ENCODE measurements at places on chromosomes 4 and X.

- H3K4me3 ChIP-seq = no peak overlapping the region
- peaks cover 49% of the 10 kb centered on the region for H3K4me1 ChIP-seq
- peak; percentile 42 for DNase-seq
- H3K36me3 ChIP-seq = no peaks in the 10 kb centered on the region
These were observed 6.0 kb upstream of the SH3TC1 start for GRCh38 chr4:8192748-8193738.

- no peaks in the 10 kb centered on the region for H3K4me1 ChIP-seq
- H3K27me3 ChIP-seq = no peaks in the 10 kb centered on the region
- H3K36me3 ChIP-seq = no peaks in the 10 kb centered on the region
- H3K27ac ChIP-seq = no peak overlapping the region
- no peak overlapping the region for H3K4me3 ChIP-seq
These were observed 52.6 kb downstream of the CPZ start for GRCh38 chr4:8644966-8645752.

- H3K27me3 ChIP-seq = no peaks in the 10 kb centered on the region
- DNase-seq = no peak
- H3K36me3 ChIP-seq = no peaks in the 10 kb centered on the region
These were observed 35.8 kb downstream of the MEPE start for GRCh38 chr4:87868522-87868921.

- no peak overlapping the region for H3K4me3 ChIP-seq
- H3K27me3 ChIP-seq = no peaks in the 10 kb centered on the region
- peaks cover 23% of the 10 kb centered on the region for H3K4me1 ChIP-seq
- no peak overlapping the region for H3K27ac ChIP-seq
- no peaks in the 10 kb centered on the region for H3K36me3 ChIP-seq
- DNase-seq = no peak
These were observed 89.7 kb downstream of the ARHGAP10 start for GRCh38 chr4:147821555-147821954.

GRCh38 chr4:186029571-186030398, 39.2 kb upstream of the TLR3 start:
- no peak overlapping the region for H3K27ac ChIP-seq
- no peak overlapping the region for H3K4me3 ChIP-seq
- no peaks in the 10 kb centered on the region for H3K4me1 ChIP-seq
- H3K27me3 ChIP-seq = no peaks in the 10 kb centered on the region
- no peaks in the 10 kb centered on the region for H3K36me3 ChIP-seq

DNA sequence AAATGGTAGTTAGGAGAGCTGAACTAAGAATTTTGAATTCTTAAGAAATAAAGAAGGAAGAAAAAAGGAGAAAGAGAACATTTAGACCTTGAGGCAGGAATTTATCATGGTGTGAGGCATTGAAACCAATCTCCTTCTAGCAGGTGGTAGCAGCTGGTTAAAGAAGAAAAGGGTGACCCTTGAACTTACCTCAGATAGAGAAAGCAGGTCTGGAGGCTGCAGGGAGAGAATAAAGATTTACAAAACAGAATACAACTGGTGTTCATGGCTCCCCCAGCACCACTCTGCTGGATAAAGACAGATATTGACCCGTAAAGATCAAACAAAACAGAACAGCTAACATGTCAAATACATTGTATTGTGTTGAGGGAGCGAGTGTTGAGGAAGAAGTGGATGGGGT, 56.0 kb downstream of the NCAPG start:
- no peak overlapping the region for H3K4me3 ChIP-seq
- H3K27me3 ChIP-seq = no peaks in the 10 kb centered on the region
- peaks cover 3% of the 10 kb centered on the region for H3K36me3 ChIP-seq
- H3K4me1 ChIP-seq = no peaks in the 10 kb centered on the region

GRCh38 chrX:108001218-108001814, 19.1 kb upstream of the TEX13B start:
- H3K4me1 ChIP-seq = no peaks in the 10 kb centered on the region
- no peaks in the 10 kb centered on the region for H3K36me3 ChIP-seq
- no peak overlapping the region for H3K4me3 ChIP-seq

DNA sequence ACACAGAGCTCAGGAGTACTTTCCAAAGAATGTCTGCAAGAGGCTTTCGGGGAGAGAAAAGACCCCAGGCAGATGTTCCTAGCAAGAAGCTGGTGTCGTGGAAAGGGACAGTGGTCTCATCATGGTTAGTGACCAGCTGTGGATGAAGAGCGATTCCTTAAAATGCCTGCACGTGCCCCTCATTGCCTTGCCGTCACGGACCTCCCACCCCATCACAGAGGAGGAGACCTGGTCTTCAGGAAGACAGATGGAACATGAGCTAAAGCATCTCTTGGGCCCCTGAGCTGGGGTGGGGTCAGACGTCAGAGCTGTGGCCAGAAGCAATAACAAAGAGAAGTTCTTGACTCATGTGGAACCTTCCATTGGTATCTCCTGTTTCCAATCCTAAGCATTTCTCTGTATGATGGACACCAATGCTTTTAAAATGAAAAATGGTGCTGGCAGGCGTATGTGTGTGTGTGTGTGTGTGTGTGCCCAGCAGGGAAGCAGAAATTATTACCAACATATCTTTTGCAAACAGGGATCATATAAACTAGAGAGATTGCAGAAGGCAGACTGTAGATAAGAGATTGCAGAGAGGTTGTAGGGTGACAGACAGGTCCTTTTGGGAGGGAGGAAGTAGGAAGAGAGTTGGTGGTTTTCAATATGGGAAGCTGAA, 25.2 kb upstream of the ASMTL start:
- H3K4me3 ChIP-seq = no peak overlapping the region
- peaks cover 34% of the 10 kb centered on the region for H3K4me1 ChIP-seq
- no peaks in the 10 kb centered on the region for H3K27me3 ChIP-seq

DNA sequence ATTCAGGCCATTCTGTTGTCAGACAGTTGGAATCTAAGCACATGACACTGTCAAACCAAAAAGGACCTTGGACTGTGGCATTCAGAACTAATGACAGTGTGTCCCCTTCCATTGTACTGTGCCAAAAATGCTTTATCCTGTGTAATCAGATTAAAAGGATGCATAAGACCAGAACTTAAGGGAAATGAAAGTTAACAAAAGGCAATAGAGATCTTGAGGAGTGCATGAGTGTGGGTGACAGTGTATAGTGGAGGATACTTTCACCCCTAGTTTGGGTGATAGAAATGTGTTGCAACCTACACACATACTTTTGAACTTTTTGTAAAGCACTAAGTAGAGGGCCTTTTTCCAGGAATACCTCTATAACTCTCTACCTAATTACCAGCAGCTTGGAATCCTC, 4.5 kb downstream of the CYSLTR1 start:
- H3K27me3 ChIP-seq = no peaks in the 10 kb centered on the region
- peak overlapping the region; percentile 37 for H3K27ac ChIP-seq
- no peaks in the 10 kb centered on the region for H3K36me3 ChIP-seq
- DNase-seq = no peak

- peaks cover 6% of the 10 kb centered on the region for H3K4me1 ChIP-seq
- H3K4me3 ChIP-seq = no peak overlapping the region
- DNase-seq = peak; percentile 68
- H3K27me3 ChIP-seq = no peaks in the 10 kb centered on the region
- H3K36me3 ChIP-seq = no peaks in the 10 kb centered on the region
These were observed 128.2 kb downstream of the C4orf51 start for GRCh38 chr4:145808021-145808650.

DNA sequence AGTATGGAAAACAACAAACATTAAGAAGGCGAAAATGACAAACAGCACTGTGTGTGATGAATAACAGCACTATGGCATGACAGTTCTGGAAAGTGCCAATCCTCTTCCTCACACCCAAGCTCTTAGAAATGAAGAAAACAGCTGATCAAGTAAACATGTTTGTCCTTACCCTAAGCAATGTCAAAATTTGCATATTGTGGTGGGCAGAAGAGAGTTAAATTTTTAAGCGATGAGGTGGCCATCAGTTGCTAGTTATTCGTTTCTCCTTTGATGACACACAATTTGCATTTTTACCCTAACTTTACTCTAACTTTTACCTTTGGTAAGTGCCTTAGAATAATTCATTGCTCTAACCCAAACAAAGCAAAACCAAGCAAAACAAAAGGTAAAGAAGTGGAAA, 8.8 kb downstream of the PROM1 start:
- DNase-seq = no peak
- no peak overlapping the region for H3K27ac ChIP-seq
- peaks cover 19% of the 10 kb centered on the region for H3K4me1 ChIP-seq
- H3K4me3 ChIP-seq = no peak overlapping the region
- no peaks in the 10 kb centered on the region for H3K27me3 ChIP-seq

- no peaks in the 10 kb centered on the region for H3K36me3 ChIP-seq
- H3K27ac ChIP-seq = no peak overlapping the region
- no peaks in the 10 kb centered on the region for H3K4me1 ChIP-seq
These were observed 394.8 kb upstream of the IGFBP7 start for GRCh38 chr4:57504797-57505530.

- H3K36me3 ChIP-seq = no peaks in the 10 kb centered on the region
- H3K4me3 ChIP-seq = no peak overlapping the region
- peaks cover 10% of the 10 kb centered on the region for H3K4me1 ChIP-seq
These were observed 13.3 kb downstream of the OFD1 start for GRCh38 chrX:13747836-13748235.

- H3K4me1 ChIP-seq = no peaks in the 10 kb centered on the region
- H3K27me3 ChIP-seq = peaks cover 18% of the 10 kb centered on the region
- no peak overlapping the region for H3K4me3 ChIP-seq
- no peaks in the 10 kb centered on the region for H3K36me3 ChIP-seq
- peak; percentile 1 for DNase-seq
These were observed 52.5 kb downstream of the LINC00632 start for GRCh38 chrX:140762061-140762460.

- no peak for DNase-seq
- H3K27me3 ChIP-seq = no peaks in the 10 kb centered on the region
- H3K27ac ChIP-seq = no peak overlapping the region
- no peak overlapping the region for H3K4me3 ChIP-seq
These were observed 1317.6 kb downstream of the ADGRL3 start for GRCh38 chr4:62517716-62518115.

GRCh38 chr4:145694929-145695328, 15.0 kb downstream of the C4orf51 start:
- H3K4me1 ChIP-seq = no peaks in the 10 kb centered on the region
- no peak overlapping the region for H3K4me3 ChIP-seq
- no peak for DNase-seq
- no peak overlapping the region for H3K27ac ChIP-seq
- no peaks in the 10 kb centered on the region for H3K27me3 ChIP-seq
- no peaks in the 10 kb centered on the region for H3K36me3 ChIP-seq

- no peak overlapping the region for H3K27ac ChIP-seq
- no peaks in the 10 kb centered on the region for H3K36me3 ChIP-seq
- H3K4me1 ChIP-seq = no peaks in the 10 kb centered on the region
These were observed 1746.4 kb upstream of the PCDH7 start for GRCh38 chr4:28973587-28974350.

DNA sequence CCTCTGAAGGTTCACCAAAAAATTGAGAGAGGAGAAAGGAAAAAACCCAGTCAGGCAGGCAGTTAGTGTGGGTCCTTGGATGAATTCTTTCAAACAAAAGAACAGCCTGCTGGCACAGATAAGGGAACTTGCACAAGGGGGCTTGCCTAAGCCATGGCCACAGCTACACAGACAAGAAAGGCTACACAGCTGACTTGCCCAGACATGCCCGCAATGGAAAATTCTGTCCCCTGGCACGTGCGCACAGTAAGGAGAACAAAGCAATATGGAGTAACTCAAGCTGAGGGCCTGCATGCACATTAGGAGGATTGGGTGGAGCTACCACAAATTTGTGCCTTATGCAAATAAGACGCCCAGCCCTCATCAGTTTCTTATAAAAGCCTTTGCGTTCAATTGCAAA, 512.5 kb upstream of the HTR2C start:
- no peaks in the 10 kb centered on the region for H3K27me3 ChIP-seq
- H3K4me3 ChIP-seq = no peak overlapping the region
- DNase-seq = no peak
- H3K4me1 ChIP-seq = no peaks in the 10 kb centered on the region
- H3K36me3 ChIP-seq = no peaks in the 10 kb centered on the region
- H3K27ac ChIP-seq = no peak overlapping the region

- H3K27ac ChIP-seq = no peak overlapping the region
- no peaks in the 10 kb centered on the region for H3K36me3 ChIP-seq
- no peak for DNase-seq
These were observed 141.1 kb downstream of the AFF1 start for GRCh38 chr4:87075876-87076275.

DNA sequence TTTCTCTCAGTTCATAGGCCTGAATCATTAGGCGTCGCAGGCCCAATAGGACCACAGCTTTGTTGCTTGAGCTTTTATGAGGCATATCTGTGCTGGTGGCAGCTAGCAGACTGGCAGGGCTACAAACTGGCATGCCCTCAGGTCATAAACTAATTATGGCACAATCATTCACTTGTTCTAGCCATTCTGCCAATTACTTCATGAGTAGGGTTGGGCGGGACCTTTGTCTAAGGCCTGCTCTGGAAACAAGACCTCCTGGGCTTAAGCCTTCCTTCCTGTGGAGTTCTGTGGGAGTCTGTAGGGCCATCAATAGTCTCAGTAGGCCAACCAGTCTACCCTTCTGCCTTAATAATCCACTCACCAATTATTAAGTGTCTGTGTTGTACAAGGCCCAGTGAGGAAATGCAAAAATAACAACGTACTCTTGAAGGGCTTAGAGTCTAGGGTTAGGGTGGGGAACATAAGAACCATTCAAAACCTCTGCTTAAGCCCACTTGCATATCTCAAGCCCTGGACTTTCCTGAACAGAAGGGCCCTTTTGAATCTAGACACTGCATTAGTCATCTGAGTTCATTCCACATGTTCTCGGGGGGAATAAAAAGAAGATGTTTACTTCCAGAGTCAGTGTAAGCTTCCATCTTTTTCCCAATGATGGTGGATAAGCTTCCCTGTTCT, 44.5 kb downstream of the SHROOM4 start:
- no peaks in the 10 kb centered on the region for H3K4me1 ChIP-seq
- H3K27ac ChIP-seq = no peak overlapping the region
- no peak overlapping the region for H3K4me3 ChIP-seq
- no peaks in the 10 kb centered on the region for H3K36me3 ChIP-seq
- DNase-seq = no peak

DNA sequence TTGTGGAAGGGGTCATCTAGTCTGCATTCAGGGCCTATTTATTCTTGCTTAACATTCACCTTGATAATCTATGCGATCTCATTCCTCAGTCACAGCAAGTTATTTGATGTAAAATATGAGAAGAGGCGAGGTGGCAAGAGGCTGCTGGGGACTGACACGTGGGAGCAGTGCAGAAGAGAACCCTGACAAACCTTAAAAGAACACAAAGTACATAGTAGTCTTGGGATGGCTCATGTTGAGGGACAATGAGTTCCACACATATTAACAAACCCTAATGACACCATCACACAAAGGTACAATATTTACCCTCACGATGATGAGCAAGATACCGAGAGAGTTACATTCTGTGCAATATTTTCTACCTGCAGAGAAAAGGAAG, 57.5 kb downstream of the MAML3 start:
- H3K27ac ChIP-seq = peak overlapping the region; percentile 97
- no peaks in the 10 kb centered on the region for H3K36me3 ChIP-seq
- no peak overlapping the region for H3K4me3 ChIP-seq
- no peaks in the 10 kb centered on the region for H3K27me3 ChIP-seq

- no peak overlapping the region for H3K27ac ChIP-seq
- peaks cover 16% of the 10 kb centered on the region for H3K27me3 ChIP-seq
- no peak for DNase-seq
These were observed 31.2 kb downstream of the PJA1 start for GRCh38 chrX:69133921-69134542.

GRCh38 chr4:174156239-174156826, 127.1 kb downstream of the FBXO8 start:
- H3K4me1 ChIP-seq = no peaks in the 10 kb centered on the region
- peak; percentile 3 for DNase-seq
- H3K36me3 ChIP-seq = no peaks in the 10 kb centered on the region

Measured in CD14-positive monocyte (primary cell).